A549 treated with DMSO at 1 μM for 4 hours (cell line): ENCODE measurements at places on chromosomes 5 and 9. TPM values are rescaled to one million over a fixed set of nuclear protein-coding genes. Genes with fewer than 3 reads are reported as not detected.

Gene CCDC152
- not detected in 5 replicates for total RNA-seq

Gene FBXO4
- 5.9 to 8.2 TPM (median 6.7 TPM) in 5 replicates for total RNA-seq

Gene NMUR2
- 0.05 to 0.10 TPM (median 0.06 TPM) in 5 replicates for total RNA-seq

Gene SPATA31E1
- total RNA-seq = 0.04 TPM in 1 of 5 replicates, not detected in the others
